ENCODE measurements at places on chromosomes 6 and 20. TPM values are rescaled to one million over a fixed set of nuclear protein-coding genes. Genes with fewer than 3 reads are reported as not detected.

DNA sequence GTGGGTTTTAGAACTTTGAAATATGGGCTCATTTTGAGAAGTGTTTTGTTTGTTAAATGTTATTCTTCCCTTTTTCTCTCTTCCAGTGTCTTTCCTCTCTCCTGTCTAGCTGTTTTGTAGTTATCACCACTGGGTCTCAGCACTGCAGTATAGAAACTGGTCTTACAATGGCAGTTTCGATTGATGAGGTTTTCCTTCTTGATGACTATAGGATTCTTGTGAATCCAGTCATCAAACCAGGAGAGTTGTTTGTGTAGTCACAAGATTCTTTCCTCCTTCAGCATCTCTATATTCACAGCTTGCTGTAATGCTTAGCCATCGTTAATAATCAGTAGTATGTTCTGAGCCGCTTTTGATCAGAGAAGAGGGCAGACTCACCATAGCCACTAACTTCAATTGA, 172.3 kb downstream of the OGFRL1 start:
- no peaks in the 10 kb centered on the region for H3K36me3 ChIP-seq
- no peak for DNase-seq
- H3K4me3 ChIP-seq, result no peak overlapping the region
- no peak overlapping the region for H3K27ac ChIP-seq
- H3K27me3 ChIP-seq, result no peaks in the 10 kb centered on the region

GRCh38 chr20:59105581-59105980, 58.0 kb upstream of the ZNF831 start:
- no peak overlapping the region for H3K4me3 ChIP-seq
- no peak overlapping the region for H3K27ac ChIP-seq
- peaks cover 9% of the 10 kb centered on the region for H3K27me3 ChIP-seq
- no peaks in the 10 kb centered on the region for H3K36me3 ChIP-seq

DNA sequence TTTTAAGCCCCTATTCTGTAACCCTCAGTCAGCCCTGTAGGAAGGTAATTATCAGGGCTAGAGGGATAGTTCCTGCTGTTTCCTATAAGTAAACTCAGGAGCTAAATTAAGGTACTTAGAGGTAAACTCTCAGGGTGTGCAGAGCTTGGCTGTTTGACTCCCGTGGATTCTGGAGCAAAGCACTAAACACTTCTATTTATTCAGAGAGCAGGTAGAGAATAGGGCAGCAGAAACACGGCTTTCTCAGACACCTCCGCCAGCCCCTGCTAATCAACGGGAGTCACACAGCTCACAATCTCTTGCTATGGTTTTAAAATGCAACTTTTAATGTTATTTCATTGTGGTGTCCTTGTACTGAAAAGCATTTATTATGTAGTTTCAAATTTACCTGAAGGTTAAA, 21.8 kb downstream of the PRKN start:
- no peak overlapping the region for H3K27ac ChIP-seq
- no peak for DNase-seq

GRCh38 chr20:5893621-5894020, 56.7 kb downstream of the TRMT6 start:
- peaks cover 4% of the 10 kb centered on the region for H3K27me3 ChIP-seq
- no peaks in the 10 kb centered on the region for H3K36me3 ChIP-seq
- no peak overlapping the region for H3K27ac ChIP-seq
- no peaks in the 10 kb centered on the region for H3K4me1 ChIP-seq
- DNase-seq, result no peak

GRCh38 chr6:55980627-55981211, 105.3 kb upstream of the BMP5 start:
- no peak overlapping the region for H3K27ac ChIP-seq
- DNase-seq, result no peak
- no peaks in the 10 kb centered on the region for H3K36me3 ChIP-seq
- no peaks in the 10 kb centered on the region for H3K4me1 ChIP-seq
- no peak overlapping the region for H3K4me3 ChIP-seq
- H3K27me3 ChIP-seq, result no peaks in the 10 kb centered on the region

GRCh38 chr6:157433678-157434081, 52.7 kb downstream of the ZDHHC14 start:
- H3K27ac ChIP-seq, result no peak overlapping the region
- no peak overlapping the region for H3K4me3 ChIP-seq
- no peak for DNase-seq
- H3K4me1 ChIP-seq, result peaks cover 19% of the 10 kb centered on the region
- H3K36me3 ChIP-seq, result no peaks in the 10 kb centered on the region
- no peaks in the 10 kb centered on the region for H3K27me3 ChIP-seq

DNA sequence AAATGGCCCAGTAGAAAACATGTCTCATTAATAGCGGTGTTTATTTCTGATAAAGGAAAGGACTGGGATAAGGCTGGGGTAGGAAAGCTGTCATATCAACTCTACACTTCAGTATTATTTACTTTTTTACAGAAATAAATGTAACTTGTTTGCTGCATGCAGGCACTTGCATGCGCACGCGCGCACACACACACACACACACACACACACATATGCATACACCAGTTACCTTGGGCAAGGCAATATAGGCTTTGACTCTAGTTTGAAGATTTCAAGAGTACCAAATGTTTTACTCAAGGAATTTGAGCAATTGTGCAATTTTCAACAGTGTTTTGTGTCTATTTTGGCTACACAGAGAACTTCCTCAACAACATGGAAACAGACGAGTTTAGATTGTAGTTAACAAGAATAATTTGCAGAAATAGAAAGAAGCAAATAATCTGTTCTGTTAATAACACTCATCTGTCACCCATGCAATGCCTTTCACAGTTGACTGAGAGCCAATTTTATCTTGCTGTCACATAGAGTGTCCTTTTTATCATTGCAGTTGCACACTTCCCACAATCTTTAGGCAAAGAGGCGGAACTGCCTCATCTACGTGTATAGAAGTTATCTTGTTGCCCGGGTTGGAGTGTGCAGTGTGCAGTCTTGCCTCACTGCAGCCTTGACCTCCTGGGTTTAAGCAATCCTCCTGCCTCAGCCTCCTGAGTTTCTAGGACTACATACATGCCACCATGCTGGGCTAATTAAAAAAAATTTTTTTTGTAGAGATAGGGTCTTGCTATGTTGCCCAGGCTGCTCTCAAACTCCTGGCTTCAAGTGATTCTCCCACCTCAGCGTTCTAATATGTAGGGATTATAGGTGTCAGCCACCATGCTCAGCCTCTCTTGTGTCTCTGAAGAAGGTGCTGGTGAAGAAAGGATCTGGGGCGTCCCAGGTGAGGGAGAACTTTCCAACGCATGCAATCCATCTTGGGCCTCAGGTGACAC, 74.8 kb upstream of the SHLD1 start:
- H3K4me1 ChIP-seq, result peaks cover 7% of the 10 kb centered on the region
- no peak overlapping the region for H3K4me3 ChIP-seq
- H3K36me3 ChIP-seq, result no peaks in the 10 kb centered on the region
- no peak for DNase-seq

GRCh38 chr20:45701873-45702272, at the start of gene WFDC13:
Gene WFDC13 (plus strand): TSS chr20:45702038. CDS start chr20:45702124, 86 bp downstream.
- no peaks in the 10 kb centered on the region for H3K27me3 ChIP-seq
- DNase-seq, result no peak
- no peak within 1 kb of the TSS for H3K4me3 ChIP-seq
- no peak within 1 kb of the TSS for H3K27ac ChIP-seq
- H3K4me1 ChIP-seq, result no peaks in the 10 kb centered on the region

GRCh38 chr6:148566664-148567350, 180.0 kb upstream of the UST start:
- H3K27ac ChIP-seq, result no peak overlapping the region
- H3K36me3 ChIP-seq, result no peaks in the 10 kb centered on the region
- DNase-seq, result no peak
- no peak overlapping the region for H3K4me3 ChIP-seq
- peaks cover 11% of the 10 kb centered on the region for H3K4me1 ChIP-seq

Gene CASS4
- not detected for polyA plus RNA-seq

Gene COL12A1
- polyA plus RNA-seq, result 96.9 TPM

Gene C6orf132
- polyA plus RNA-seq, result 8.1 TPM

Data from keratinocyte (primary cell).